ENCODE measurements at places on chromosomes 2 and 18.

DNA sequence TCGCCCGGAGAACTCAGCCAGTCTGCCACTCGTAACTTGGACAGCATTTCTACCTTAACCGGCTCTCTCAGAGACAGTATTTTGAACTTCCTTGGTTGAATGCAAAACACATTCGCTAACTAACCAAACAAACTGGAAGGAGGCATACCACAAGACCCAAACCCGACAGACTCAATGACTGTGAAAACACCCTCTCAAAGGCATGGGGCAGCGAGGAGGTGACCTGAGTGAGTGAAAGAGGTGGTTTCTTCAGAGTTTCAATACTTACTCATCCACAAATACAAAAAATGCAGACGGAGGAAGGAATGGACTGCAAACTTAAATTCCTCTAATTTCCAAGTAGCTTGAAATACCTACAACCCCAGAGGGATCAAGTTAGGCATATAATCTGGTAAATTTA lies 132.9 kb downstream of the GAREM1 start:
- no peak for DNase-seq

- no peak for DNase-seq
These were observed 58.1 kb upstream of the GPC1 start for GRCh38 chr2:240377366-240377765.

DNA sequence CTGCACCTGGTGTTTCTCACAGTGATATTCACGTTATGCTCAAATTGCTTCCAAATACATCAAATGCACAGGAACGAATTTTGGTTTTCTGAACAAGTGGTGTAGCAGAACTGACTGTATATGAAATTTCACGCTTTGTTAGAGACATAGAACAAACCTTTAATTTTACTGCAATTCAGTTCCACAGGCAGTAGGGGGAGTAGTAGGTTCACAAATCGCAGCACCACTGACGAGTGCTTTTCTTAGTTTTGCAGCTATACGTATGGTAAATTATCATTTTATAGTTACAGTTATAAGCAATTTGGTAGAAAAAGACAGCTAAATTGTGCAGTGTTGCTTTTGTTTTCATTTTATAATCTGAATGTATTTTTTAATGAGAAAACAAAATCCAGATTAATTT lies 113.3 kb downstream of the KIAA1328 start:
- DNase-seq: no peak

DNA sequence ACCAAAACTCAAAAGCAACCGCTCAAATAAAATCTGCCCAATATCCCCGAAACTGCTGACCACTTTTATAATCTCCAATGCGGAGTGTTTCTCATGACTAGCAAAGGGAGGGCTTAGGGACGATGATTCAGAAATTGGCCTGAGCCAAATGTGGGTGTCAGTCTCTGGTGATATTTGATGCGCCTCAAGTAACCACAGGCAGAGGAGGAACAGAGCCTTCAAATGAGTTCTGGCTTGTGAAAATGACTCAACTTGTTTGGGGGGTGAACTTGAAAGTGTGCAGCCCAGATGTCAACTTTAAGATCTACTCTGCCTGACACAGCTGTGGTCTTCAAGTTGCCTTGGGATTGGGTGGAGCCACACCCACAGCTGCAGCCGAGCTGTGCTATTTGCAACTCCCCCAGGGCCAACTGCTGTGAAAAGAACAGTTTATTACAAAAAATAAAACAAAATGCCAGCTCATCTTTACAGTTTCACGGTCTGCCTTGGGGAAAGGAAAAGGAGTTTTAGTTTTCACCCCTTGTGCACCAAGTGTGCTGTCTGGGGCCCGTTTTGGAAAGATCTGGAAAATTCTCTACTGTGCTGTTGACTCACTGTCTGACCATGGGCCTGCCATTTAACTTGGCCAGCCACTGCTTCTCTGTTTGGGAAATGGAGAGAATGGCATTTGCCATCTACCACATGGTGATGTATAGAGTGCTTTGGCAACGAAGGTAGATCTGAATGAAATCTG lies 222.1 kb downstream of the MTX2 start:
- DNase-seq: no peak

- DNase-seq: no peak
These were observed 225.7 kb downstream of the TMX3 start for GRCh38 chr18:68489013-68489792.

DNA sequence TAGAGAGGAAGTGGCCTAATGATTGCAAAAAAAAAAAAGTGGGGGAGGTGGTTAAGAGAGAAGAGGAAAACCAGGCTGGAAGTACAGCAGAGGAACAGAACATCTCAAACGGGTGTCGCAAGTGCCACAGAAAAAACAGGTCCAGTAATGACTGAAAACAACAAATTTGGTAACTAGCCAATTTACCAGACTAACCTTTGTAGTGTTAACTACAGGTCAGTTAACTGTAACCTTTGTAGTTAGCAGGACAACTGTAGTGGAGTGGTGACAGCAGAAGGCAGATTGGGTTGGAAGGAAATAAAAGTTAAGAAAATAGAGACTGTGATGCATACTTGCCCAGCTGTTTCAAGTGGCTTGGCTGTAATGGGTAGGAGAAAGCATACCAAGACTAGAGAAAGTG lies 91.4 kb upstream of the CHST9 start:
- no peak for DNase-seq
